ENCODE measurements at places on chromosomes 7 and 10.

DNA sequence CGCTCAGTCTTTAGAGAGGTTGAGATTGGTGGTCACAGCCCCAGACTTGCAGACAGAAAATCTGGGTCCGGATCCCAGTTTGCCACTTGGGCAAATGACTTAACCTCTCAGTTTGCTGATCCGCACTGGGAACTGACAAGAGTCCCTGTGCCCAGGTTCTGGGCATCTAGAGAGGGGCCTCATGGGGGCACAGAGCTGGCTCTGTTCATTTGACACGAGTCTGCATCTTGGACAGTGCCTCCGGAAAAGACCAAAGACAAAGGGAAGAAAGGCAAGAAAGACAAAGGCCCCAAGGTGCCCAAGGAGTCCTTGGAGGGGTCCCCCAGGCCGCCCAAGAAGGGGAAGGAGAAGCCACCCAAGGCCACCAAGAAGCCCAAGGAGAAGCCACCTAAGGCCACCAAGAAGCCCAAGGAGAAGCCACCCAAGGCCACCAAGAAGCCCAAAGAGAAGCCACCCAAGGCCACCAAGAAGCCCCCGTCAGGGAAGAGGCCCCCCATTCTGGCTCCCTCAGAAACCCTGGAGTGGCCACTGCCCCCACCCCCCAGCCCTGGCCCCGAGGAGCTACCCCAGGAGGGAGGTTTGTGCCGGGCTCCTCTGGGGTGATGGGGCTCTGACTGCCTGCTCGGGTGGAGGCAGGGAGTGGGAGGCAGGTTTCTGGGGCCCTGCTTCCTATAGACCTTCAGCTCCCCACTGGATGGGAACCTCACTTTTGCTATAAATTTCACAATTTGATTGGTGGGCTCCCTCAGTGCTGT is 2.3 kb downstream of the AEBP1 start:
- DNase-seq, result no peak

GRCh38 chr7:34131371-34131770 is 226.0 kb downstream of the BMPER start:
- no peak for DNase-seq

DNA sequence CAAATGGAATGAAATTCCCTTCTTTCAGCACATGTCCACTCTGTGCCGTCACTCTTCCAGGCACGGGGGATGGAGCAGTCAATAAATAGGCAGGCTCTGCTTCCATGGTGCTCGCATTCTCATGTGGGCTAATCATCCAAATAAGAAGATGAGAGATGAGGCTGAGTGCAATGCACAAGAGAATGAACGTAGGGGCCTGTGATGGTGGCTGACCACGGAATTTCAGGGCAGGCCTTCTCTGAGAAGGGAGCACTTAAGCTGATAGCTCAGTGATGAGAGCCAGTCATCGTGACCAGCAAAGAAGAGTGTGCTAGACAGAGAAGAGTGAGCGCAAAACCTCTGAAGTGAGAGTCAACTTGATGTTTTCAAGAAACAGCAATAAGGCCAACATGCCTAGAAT is 47.9 kb downstream of the TAF3 start:
- no peak for DNase-seq

DNA sequence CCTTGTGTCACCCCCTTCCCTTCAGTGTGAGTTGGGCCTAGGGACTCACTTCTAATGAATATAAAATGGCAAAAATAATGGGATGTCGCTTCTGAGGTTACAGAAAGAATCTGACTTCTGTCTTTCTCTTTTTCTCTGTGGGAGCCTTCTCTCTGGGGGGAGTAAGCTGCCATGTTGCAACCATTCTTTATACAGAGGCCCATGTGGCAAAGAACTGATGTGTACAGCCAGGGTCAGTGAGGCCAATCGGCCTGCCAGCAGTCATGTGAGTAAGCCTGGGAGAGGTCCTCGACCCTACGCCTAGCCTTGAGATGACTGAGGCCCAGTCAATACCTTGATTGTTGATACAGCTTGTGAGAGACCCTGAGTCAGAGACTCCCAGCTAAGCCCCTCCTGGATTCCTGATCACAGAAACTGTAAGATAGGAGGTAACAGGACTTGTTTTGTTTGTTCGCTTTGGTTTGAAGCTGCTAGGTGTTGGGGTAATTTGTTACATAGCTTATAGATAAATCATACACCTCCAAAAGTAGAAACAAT is 1.7 kb downstream of the TCAF1 start:
- DNase-seq, result peak; percentile 46

DNA sequence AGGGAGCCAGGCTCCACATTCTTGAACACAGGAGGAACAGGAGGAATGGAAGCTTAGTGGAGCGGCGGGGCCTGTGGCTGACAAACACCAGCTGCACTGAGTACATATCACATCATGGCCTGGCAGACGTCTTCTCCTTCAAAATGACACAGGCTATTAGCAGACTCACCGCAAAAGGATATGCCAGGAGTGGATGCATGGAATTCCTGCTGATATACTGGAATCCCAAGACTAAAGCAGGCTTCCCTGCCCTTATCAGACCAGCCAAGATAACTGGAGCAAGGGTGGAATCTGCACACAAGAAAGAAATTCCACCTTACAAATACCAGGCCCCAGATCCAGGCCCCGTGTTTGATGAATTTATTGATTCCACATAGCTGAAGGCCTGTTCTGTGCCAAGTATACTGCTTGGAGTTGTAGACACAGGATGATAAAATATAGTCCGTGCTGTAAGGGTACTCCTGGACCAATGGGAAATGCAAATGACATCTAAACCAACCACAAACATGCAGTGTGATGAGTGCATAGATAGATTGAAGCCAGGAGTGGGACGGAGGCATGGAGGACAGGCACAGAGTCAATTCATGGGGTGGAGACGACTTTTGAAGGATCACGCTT is 480.5 kb upstream of the ZMIZ1 start:
- no peak for DNase-seq

DNA sequence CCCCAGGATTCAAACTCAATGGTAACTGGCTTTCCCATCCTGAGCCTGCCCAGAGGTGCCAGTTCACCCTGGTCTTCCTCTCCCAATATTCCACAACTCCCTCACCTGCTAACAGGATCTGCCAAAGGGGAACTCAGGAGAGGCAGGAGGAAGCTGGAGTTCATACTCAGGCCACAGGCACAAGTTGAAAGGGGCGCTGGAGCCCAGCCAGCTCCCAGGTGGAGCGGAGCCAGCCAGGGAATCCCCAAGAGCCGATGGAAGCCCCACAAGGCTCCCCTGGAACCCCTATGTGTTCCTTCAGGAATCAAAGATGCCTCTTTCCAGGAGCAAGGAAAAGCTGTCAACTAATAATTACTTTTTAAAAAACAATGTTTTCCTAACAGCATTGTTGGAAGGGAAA is 63.5 kb downstream of the SH3PXD2A start:
- no peak for DNase-seq

- DNase-seq, result no peak
Measured at GRCh38 chr10:91550021-91550420, 82.8 kb downstream of the PPP1R3C start.

DNA sequence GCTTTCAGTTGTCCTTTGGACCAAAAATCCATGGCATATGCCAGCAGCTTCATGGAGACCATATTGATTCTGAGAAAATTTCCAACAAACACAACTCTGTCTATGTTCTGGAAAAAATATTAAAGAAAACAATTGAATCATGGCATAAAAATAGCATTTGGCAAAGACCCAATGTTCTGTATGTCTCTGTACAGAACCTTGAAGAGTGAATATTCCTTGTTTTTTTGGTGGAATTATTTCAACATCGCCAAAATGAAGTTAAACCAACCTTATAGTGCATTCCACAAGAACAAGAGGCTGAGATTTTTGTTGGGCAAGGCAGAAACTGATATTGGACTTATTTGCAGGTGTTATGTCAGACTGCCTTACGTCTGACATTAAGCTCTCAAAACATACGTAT is 53.3 kb upstream of the SLC16A12 start:
- DNase-seq, result peak; percentile 62

DNA sequence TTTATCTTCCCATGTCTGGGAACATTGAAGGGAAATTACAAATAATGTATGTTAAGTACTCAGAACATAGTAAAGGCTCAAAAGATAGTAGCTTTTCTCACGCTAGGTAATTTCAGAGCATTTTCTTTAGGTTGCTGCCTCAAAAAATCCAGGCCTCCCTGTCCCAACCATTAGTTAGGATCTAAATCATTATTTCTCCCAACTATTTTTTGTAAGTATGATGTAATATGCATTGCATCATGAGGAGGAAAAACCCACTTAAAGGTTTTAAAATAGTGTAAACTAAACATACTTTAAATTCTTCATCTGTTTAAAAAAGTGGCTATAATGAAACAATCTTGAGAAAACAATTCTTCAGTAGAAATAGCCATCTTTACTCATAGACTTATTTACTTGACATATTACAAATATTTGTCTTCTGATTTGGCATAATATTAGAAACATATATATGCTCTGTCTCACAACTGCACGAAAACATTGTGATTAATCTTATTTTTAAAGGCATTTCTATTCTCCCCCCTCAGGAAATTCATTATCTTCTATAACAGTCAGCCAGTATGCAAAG is 329.3 kb downstream of the ELMO1 start:
- no peak for DNase-seq
